ENCODE measurements at places on chromosomes 3 and 15.

DNA sequence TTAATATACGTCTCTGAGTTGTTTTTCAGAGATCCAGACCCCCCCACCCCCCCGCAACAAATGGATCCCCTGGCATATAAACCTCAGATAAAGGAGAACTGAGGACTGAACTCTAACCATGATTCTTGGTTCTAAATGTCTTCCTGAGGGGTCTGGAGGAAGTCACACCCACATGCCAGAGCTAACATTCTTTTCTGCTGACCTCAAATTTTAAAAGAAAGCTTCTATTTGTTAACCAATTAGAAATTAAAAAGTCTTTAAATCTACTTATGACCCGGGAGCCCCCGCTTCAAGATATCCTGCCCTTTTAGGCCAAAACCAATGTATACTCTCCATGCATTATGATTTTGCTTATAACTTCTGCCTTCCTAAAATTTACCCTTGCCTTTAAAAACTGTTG, 188.3 kb downstream of the ECT2 start:
- DNase-seq = no peak

DNA sequence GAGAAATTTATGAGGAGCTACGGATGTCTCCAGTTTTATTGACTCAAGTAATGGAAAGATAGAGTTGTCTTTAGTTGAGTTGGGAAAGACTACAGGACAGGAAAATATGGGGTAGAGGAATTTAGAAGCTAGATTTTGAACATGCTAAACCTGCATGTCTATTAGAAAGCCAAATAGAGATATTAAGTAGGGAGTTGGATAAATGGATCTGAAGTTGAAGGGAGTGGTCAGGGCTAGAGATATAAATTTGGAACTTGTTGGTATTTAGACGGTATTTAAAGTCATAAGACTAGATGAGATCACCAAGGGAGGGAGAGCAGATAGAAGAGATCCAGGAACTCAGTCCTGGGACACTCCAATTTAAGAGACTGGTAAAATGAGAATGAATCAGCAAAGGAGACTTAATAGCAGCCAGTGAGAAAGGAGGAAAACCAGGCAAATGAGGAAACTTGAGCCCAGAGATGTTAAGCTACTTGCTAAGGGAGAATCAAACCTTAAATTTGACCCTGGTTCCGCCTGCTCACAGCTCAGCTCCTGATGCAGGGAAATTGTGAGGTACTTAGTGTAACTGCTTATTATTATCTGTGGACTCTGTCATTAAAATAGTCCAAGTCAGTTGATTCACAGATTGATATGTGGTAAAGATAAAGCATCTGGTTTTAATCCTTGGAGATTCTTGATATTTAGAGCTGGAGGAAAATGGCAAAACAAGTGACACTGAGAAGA, 35.8 kb downstream of the ABI3BP start:
- DNase-seq = no peak

- DNase-seq = peak; percentile 3
Measured at GRCh38 chr3:196287090-196287439, 461 bp downstream of the PCYT1A start.

- DNase-seq = no peak
Measured at GRCh38 chr3:28521663-28522062, 173.0 kb upstream of the AZI2 start.

DNA sequence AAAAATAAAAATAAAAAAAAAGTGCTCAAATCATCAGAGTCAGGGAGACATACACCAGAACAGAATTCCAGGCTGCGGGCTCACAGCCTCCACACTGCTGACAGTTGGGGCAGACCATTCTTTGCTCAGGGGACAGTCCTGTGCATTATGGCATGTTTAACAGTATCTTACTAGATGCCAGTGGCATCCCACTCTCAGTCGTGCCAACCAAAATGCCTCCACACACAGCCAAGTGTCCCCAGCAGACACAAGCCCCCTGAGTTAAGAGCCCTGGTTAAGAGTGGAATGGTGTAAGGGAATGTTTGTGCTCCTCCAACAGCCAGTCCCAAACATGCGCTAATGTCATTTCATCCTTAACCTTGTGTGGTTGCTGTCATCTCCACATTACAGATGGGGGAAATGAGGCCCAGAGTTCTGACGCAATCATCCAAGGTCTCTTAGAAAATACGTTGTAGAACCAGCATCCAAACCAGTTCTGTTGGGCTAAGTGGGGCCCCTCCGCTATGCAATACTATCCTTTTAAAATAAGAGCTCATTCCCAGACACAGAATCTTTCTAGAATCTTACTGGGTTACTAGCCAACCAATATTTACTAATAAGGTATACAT, 26.0 kb downstream of the CFAP92 start:
- no peak for DNase-seq

- DNase-seq = no peak
Measured at GRCh38 chr3:176430244-176431037, 766.8 kb downstream of the TBL1XR1 start.

DNA sequence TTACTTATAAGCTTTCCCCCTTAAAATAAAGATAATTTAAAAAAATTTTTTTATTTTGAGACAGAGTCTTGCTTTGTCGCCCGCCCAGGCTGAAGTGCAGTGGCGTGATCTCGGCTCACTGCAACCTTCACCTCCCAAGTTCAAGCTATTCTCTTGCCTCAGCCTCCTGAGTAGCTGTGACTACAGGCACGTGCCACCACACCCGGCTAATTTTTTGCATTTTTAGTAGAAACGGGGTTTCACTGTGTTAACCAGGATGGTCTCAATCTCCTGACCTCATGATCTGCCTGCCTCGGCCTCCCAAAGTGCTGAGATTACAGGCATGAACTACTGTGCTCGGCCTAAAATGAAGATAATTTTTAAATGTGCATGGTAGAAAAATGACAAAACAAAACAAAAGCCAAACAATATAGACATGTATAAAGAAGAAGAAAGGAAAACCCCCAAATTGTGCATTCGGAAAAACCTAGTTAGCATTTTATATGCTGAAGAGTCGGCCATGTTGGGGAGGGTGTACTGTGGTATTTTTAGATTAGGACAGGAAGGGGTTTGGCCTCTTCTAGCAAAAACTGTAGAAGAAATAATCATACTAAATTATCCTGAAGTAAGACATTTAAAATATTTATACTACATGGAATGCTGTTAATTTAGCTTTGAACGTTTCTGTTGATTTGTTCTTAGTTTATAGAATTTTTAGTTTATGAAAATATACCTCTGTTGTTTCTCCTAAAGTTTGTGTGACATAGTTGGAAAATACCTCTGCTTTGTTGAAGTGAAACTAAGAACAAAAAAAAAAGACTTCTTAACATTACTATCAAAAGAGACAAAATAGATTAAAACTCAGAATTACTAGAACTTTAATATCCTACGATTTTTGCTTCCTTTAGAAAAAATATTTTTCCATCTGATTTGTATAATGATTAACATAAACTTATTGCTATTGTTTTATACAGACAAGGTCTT, 7.4 kb downstream of the APPL1 start:
- no peak for DNase-seq

GRCh38 chr3:49900491-49901153, 3.1 kb downstream of the MST1R start:
- DNase-seq = no peak

- no peak for DNase-seq
Measured at GRCh38 chr3:25281732-25282126, 146.3 kb upstream of the RARB start.

GRCh38 chr15:44861439-44861910, 95.0 kb upstream of the TERB2 start:
- DNase-seq = no peak

GRCh38 chr3:134453631-134454030, 32.2 kb downstream of the ANAPC13 start:
- DNase-seq = no peak

Measured in stimulated activated CD4-positive, alpha-beta T cell treated with anti-CD3 and anti-CD28 coated beads, Interleukin-4, amount 100 ng/mL, for 4 hours (primary cell).